Activated gamma-delta T cell (primary cell): ENCODE measurements at places on chromosomes 5 and 9.
A peak's percentile ranks its signal among the peaks of the same experiment; 100 is the strongest.

GRCh38 chr5:57302643-57303042, 128.8 kb downstream of the GPBP1 start:
- no peak for DNase-seq

GRCh38 chr9:27586304-27586703, 13.0 kb upstream of the C9orf72 start:
- DNase-seq: no peak

DNA sequence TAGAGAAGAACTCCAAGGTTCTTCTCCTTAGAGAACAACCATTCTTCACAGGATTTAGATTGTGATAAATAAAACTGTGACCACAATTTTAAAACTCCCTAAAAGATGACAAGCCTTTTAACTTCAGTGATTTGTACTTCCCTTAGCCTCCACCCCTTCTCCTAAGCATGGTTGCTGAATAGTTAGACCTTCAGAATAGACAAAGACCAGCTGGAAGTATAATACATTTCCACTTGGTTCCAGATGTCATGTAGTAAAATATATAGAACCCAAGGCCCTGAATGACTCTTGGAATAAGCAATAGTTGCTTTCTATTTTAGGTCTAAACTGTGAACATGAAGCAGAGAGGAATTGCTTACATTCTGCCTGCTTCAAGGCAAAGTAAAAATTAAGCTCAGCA, 208.7 kb downstream of the ARRDC3 start:
- no peak for DNase-seq

DNA sequence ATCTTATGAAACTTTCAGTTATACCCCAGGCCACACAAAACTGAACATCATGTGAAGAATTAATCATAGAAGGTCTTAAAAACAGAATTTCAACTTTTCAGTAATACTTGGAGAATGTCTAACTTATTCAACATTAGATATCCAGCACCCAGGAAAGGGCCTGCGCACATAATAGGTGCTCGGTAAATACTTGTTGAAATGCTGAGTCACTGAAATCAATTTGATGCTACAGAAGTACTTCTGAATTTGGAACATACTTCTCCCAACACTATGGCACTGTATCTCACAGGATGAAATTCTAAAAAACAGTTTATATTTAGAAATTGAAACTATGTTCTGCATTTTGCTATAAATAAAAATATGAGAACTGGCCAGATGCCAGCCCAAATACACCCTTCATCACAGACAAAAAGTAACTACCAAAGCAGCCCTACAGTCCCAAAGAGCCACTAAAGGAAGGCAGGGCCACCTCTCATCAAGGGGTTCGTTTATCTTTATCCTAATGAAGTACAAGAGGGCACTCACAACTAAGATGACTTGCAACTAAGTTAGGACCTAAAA, 26.5 kb downstream of the MRPS27 start:
- DNase-seq: no peak

GRCh38 chr9:123940721-123941523, 11.0 kb upstream of the DENND1A start:
- DNase-seq: no peak

DNA sequence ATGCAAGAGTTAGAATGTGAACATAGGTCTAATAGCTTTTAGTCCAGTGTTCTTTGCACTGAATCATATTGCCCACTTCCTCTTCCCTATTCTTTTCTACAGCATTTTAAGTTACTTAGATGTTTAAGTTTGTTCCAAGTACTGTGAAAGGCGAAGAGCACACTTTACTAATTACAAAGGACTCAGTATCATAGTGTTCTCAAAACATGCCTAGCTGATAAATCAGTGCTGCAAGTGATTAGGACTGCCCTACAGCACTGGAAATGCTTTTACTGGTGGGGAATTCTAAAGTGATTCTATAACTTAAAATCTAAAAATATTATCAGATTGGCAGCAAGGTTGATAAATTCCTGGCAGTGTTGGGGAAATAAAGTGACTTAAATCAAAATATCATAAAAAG, 177.9 kb upstream of the KCNN2 start:
- no peak for DNase-seq

DNA sequence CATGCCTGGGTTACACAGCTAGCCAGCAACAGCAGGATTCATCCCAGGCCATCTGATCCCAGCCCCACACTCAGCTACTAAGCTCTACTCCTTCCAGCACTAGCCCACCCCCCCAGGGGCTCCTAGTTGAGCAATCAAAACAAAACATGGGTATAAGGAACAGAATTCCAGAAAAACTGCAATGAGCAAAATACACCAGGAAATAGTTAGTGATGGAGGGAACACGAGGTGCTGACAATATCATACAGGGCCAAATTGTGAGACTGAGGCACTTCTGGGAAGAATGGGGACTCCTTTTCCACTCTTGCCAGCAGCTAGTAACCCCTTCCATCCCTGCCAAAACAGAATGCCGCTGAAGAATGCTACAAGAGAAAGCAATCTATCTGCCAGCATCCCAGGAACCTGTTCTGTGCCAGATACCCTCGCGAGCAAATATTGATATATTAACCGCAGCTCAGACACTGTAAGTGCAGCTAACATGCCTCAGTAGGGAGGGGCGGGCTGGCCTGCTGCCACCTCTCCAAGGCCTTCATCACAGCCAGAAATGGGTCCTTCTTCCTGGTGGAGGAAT, 161.4 kb downstream of the SLIT3 start:
- no peak for DNase-seq

- DNase-seq: no peak
Observed at GRCh38 chr9:91546574-91546973, 122.9 kb upstream of the NFIL3 start.

GRCh38 chr5:102130386-102130785, 165.7 kb downstream of the SLCO4C1 start:
- no peak for DNase-seq

- DNase-seq: no peak
Observed at GRCh38 chr5:1737790-1738405, 61.7 kb downstream of the MRPL36 start.

- DNase-seq: no peak
Observed at GRCh38 chr9:122318284-122318683, 52.5 kb upstream of the PTGS1 start.

DNA sequence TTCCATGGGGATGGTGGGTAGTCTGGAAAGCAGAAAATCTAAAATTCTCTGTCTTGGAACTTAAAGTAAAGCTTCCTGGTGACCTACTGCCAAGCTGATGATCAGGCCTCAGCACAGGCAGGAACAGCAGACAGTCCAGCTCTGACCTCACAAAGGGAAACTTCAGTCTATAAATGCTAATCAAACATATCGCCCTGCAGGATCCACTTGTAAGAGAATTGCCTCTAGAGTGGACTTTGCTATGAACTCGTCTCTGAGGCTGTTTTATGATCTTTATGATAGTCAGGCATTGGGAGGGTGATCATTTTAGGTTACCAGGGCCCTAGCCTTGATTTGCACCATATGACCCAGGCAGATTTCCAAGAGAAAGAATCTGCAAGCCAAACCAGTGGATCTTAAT, 67.6 kb upstream of the SELENOP start:
- DNase-seq: no peak

DNA sequence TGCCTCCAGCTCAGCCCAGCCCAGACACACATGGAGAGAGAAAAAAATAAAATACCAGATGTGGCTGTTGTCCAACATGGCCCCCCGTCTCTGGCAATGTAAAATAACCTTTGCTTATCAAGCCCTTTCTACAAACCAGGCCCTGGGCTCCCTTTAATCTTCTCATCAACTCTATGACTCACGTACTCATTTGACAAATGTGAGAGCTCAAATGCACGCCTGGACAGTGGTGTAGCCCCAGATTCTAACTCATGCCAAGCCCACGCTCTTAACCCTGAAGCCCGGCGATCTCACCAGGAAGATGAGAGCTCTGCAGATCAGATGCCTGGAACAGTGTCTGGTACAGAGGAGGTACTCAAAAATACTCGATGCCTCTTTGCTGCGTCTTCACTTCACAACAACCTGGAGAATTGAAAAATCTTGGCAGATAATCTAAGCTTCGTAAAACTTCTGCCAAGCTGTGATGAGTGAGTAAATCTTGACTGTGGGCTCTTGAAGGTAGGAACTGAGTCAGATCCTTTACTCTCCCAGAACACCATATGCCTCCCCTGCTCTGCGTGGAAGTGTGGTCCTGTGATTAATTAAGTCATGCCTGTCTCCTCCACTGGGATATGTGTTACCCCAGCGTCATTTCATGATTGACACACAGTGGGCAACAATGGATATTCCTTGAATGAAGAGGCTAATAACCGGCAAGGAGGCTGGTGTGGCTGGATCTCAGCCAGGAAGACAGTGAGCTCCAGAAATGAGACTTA, 102.0 kb upstream of the FSTL4 start:
- no peak for DNase-seq

GRCh38 chr9:111375817-111376564, 46.0 kb upstream of the OR2K2 start:
- no peak for DNase-seq

DNA sequence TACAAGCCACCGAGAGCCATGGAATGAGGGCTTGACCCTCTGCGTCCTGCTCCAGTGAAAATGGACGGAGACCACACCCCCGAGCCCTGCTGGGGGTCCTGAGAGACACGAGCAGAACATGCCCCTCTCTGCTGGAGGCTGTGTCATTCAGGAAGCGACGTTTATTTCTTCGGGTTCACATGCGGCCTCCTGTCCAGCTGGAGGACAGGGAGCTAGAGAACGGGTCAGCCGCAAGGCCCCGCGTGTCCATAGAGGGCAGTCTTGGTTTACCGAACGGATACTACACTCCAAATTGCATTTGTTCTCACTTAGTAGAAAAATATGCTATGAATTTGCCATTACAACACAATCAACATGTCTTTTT, 36.1 kb downstream of the MRPL36 start:
- no peak for DNase-seq

DNA sequence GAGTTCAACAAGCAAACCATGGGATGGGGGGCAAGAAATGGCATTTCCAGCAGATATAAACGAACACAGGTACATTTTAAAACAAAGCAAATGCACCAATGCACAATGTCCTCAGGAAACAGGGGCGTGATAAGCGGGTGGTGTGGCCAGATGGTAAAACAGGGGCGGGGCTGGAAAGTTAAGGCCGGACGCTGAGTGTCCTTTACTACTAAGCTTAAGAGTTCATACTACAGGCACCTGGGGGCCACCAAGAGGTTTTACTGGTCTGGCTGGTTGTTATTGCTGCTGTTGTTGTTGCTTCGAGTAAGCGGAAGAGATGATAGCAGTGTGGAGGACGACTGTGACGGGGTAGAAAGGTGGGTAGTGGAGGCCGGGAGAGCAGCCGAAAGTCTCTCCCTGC, 99.8 kb downstream of the ATPSCKMT start:
- no peak for DNase-seq

GRCh38 chr5:10768328-10768899, 7.4 kb upstream of the DAP start:
- no peak for DNase-seq

- DNase-seq: no peak
Observed at GRCh38 chr5:57215629-57216195, 41.9 kb downstream of the GPBP1 start.

- DNase-seq: no peak
Observed at GRCh38 chr5:36507332-36507952, 99.0 kb upstream of the SLC1A3 start.

GRCh38 chr9:131733541-131734061, 6.3 kb downstream of the RAPGEF1 start:
- peak; percentile 39 for DNase-seq

GRCh38 chr5:23635938-23636337, 128.5 kb downstream of the PRDM9 start:
- DNase-seq: no peak

GRCh38 chr9:21904776-21905175, 89.4 kb downstream of the CDKN2A start:
- no peak for DNase-seq

GRCh38 chr9:119834064-119834620, 464.9 kb upstream of the BRINP1 start:
- no peak for DNase-seq

GRCh38 chr5:140165101-140165922, 9.7 kb upstream of the CYSTM1 start:
- DNase-seq: no peak

- DNase-seq: no peak
Observed at GRCh38 chr5:5419291-5420210, 2.9 kb upstream of the ICE1 start.

- DNase-seq: no peak
Observed at GRCh38 chr5:136027311-136027710, 1.5 kb upstream of the TGFBI start.

DNA sequence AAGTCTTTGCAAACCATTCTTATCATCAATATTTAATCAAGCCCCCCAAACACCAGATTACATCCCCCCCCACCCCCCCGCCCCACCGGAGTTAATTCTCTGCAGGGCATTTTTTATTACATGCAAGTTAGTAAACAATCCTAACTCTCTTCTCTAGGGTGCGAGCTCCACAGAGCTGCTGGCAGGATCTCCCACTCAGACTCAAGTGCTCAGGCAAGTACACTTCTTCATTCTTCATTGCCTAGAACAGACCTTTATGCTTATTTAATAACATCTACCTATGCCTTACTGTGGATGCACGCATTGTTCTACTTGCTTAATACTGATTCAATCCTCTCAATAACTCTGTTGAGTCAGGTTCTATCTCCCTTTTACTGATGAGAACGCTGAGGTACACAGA, 9.9 kb downstream of the SAXO1 start:
- no peak for DNase-seq

DNA sequence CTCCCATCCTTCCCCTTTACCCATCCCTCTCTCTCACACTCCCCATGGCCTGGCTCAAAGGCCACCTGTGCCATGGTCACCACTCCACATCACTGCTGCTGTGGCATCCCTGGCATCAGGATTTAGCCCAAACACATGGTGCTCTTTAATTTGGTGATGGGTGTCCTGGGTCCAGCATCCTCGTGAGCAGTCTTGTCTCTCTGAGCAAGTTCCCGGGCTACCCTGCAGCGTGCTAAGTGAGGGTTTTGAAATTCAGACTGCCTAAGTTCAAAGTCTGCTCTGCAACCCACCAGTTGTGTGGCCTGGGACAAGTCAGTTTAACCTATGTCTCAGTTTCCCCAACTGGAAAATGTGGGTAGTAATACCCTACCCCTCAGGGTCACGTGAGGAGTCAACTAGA, 39.9 kb downstream of the WHRN start:
- DNase-seq: no peak

DNA sequence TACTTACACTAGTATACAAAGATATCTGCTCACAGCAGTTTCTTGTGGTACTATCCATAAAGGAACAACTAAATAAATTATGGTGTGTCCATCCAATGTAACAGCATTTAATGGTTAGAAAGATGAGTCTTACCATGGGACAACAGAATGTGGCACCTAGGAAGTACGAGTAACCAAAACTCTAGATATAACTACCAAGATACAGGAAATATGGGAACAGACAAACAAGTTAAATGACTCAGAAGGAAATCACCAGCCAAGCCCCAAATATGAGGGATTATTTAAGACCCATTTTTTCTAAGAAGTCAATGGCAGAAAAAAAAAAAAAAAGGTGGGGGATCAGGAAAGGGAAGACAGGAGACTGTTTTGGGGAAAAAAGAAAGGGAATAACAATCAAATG, 294.8 kb downstream of the PRELID2 start:
- DNase-seq: no peak

DNA sequence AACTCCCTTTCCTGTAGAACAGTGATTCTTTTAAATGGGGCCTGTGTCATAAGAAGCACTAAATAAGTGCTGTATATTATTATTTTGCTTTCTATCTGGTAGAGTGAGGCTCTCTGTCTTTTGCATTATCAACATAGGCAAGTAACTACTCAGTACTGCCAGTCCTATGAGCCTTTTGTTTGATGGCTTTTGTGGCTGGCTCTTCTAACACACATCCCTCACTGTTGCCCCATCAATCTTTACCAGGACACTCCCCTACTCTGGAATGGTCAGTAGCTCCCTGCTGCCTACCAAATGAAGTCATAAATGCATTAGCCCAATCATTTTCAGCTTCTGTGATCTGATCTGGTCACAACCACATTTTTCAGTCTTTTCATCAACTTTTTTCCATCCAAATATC, 137.6 kb downstream of the INSYN2B start:
- no peak for DNase-seq
